ENCODE measurements at places on chromosomes 12 and 14. TPM values are rescaled to one million over a fixed set of nuclear protein-coding genes. Genes with fewer than 3 reads are reported as not detected.

The NTN4 gene
- total RNA-seq: 47.0 TPM

The BRAP gene
- 12.9 TPM for total RNA-seq

The TCL1A gene
- not detected for total RNA-seq

The TIMM9 gene
- total RNA-seq: 80.1 TPM

The FAM90A1 gene
- not detected for total RNA-seq

The CS gene
- 160 TPM for total RNA-seq

The AKAP3 gene
- total RNA-seq: not detected

The PRH2 gene
- total RNA-seq: not detected

Data from A549 treated with GW870086 at 1 μM for 4 hours (cell line).